NCI-H1436 treated with DMSO at 0.1 percent for 48 hours (cell line): ENCODE measurements at places on chromosomes 11 and 22.

DNA sequence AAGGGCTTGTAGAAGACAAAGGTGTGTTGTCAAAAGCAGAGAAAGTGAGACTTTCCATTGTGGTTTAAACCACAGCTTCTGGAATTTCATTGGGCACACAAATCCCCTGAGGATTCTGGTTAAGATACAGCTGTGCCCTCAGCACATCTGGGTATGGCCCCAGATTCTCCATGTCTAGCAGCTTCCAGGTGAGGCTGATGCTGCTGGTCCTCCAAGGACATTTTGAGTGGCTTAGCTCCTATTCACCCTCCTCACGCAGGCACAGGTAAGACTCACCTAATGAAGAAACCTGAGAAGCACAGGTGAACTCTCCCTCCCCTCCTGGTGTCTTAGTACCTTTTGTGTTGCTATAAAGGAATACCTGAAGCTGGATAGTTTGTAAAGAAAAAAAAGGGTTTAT is 88.9 kb upstream of the IGLL5 start:
- no peak for DNase-seq

DNA sequence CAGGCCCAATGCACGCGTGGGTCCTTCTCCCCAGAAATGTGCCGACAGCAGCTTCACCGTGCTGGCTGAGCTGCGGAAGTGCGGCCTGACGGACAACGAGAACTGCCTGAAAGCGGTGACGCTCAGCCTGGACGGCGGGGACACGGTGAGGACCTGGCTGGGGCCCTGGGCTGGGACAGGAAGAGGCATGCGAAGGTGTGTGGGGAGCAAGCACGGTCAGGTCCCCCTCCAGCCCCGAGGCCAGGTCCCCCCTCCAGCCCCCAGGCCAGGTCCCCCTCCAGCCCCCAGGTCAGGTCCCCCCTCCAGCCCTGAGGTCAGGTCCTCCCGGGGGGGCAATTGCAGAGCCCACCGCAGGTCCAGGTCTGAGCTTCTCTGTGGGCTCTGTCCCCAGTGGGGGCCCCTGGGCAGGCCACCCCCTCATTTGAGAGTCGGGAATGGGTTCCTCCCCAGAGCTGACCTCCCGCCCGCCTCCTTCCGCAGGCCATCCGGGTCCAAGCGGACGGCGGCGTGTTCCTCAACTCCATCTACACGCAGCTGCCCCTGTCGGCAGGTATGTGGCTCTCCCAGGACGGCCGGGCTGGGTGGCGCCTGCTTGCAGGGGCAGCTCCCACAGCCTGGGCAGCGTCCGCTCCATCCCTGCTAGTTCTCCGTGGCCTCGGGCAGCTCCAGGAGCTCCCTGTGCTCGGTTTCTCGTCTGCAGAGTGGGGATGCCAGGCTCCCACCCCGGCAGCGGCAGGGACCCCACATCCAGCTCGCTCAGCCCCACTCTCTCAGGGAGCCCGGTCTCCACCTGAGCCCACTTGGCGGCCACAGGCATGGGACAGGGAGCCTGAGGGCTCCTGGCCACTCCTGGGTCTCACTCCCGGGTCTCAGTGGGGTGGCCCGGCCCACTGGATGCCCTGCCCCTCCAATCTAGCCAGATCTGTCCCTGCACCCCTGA is 7.9 kb downstream of the MUC5B start:
- no peak for DNase-seq

DNA sequence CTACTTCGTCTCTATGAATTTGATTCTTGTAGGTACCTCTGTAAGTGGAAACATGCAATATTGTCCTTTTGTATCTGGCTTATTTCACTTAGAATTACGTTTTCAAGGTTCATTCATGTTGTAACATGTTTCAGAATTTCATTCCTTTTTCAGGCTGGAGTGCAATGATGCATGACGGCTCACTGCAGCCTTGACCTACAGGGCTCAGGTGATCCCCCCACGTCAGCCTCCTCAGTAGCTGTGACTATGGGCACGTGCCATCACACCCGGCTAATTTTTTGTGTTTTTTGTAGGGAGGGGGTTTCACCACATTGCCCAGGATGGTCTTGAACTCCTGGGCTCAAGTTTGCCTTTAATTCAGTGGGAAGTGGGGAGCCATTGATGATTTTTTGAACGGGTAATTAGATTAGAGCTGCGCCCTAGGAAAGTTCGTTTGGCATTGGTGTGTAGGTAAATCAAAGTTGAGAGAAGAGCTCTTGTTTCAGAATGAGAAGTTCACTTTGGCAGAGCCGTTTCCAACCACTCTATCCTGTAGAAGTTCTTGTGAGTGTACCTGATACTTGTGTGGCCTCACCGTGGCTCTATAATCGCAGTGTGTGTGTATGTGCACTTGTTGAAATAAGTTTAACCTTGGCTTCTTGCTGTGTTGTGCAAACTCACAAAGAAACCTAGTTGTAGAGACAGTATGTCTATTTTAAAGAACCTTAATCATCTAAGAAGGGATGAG is 115.9 kb downstream of the NAV2 start:
- DNase-seq = no peak

DNA sequence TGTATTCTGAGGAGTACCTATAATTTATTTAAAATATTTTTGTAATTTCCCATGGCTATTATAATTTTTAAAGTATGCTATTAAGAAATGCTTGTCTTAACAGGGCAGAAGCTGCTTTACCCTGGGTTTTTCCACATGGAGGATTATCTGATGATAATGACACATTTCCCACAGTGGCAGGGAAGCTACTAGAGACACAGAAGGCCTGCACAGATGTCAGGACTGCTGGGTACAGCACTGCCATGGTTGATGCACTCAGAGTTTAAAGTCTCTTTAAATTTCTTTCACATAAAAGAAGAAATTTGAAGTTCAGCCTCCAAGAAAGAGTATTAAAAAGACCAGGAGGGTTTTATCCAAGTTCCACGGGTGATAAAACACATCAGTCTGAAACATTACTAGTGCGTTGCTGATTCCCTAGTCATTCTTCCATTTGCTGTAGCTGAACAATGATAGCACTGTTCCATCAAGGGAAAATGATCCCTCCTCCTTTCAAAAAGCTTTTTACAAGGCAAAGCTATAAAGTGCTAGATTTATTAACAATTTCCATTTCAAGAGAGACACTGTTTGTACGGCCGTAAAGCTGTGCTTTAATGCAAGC is 363.0 kb downstream of the CNTN5 start:
- no peak for DNase-seq
